ENCODE measurements at places on chromosomes 5 and 9. TPM values are rescaled to one million over a fixed set of nuclear protein-coding genes. Genes with fewer than 3 reads are reported as not detected.

DNA sequence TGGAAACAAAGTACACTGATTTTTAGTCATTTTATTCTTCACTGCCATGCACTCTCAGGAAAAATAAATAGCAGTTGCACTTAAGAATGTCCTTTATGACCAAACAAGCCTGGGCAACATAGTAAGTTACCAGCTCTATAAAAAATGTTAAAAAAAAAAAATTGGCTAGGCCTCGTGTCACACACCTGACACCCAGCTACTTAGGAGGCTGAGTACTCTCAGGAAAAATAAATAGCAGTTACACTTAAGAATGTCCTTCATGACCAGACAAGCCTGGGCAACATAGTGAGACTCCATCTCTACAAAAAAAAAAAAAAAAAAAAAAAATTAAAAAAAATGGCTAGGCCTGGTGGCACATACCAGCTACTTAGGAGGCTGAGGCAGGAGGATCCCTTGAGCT, 304.6 kb downstream of the SLCO4C1 start:
- H3K27me3 ChIP-seq: no peaks in the 10 kb centered on the region
- no peak for DNase-seq
- H3K4me1 ChIP-seq: no peaks in the 10 kb centered on the region
- H3K4me3 ChIP-seq: no peak overlapping the region

Gene TAF11L12
- not detected for total RNA-seq

- no peak overlapping the region for H3K4me3 ChIP-seq
- H3K27ac ChIP-seq: no peak overlapping the region
- DNase-seq: peak; percentile 28
- H3K4me1 ChIP-seq: no peaks in the 10 kb centered on the region
- no peaks in the 10 kb centered on the region for H3K36me3 ChIP-seq
Observed at GRCh38 chr5:180105827-180106312, 34.3 kb upstream of the RNF130 start.

GRCh38 chr9:110183208-110184145, 24.5 kb downstream of the C9orf152 start:
- H3K36me3 ChIP-seq: no peaks in the 10 kb centered on the region
- peak; percentile 83 for DNase-seq

DNA sequence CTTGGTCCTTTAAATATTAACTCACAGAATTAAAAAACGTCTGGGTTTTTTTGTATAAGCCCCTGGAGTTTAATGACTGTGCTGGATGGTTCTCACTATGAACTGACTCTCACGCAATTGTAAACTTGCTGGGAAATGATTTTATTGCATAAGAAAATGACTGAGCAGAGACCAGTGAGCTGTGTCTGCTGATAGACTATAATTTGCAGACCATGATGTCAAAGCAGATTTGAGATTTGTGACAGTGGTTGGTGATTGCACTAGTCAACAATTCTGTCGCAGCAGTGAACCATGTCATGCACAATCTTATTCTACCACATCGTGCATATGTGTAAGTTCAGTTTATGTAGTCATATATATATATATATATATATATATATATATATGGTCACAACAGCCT, 85.7 kb upstream of the C9orf72 start:
- H3K4me1 ChIP-seq: no peaks in the 10 kb centered on the region
- H3K36me3 ChIP-seq: no peaks in the 10 kb centered on the region
- H3K27me3 ChIP-seq: no peaks in the 10 kb centered on the region
- H3K4me3 ChIP-seq: no peak overlapping the region

- H3K36me3 ChIP-seq: no peaks in the 10 kb centered on the region
- H3K4me3 ChIP-seq: no peak overlapping the region
- H3K27ac ChIP-seq: no peak overlapping the region
Observed at GRCh38 chr5:111453295-111453694, 59.0 kb downstream of the STARD4 start.

Gene CD180
- total RNA-seq: not detected

DNA sequence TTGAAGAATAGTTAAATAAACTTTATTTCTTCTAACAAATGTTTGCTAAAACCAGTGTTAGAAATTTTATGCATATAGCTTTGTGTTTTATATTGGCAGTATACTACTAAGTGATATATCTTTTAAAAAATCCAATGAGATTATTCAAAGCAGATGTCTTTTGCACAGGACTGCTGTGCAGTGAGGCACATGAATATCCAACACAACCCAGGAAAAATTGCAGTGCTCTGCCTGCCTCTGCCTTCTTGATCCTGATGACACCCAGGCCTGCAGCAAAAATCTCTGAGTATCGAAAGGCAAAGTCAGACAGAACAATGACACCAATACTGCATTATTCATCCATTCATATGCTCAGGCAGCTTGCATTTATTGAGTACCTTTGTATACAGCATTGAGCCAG, 1076.5 kb upstream of the ARRDC3 start:
- DNase-seq: no peak
- H3K4me3 ChIP-seq: no peak overlapping the region
- H3K27ac ChIP-seq: no peak overlapping the region
- no peaks in the 10 kb centered on the region for H3K36me3 ChIP-seq
- no peaks in the 10 kb centered on the region for H3K27me3 ChIP-seq

Gene RNF183
- total RNA-seq: not detected

GRCh38 chr9:115104908-115105307, 13.0 kb downstream of the TNC start:
- H3K36me3 ChIP-seq: no peaks in the 10 kb centered on the region
- H3K4me1 ChIP-seq: peaks cover 15% of the 10 kb centered on the region
- H3K4me3 ChIP-seq: no peak overlapping the region
- peak; percentile 92 for DNase-seq
- no peak overlapping the region for H3K27ac ChIP-seq

Gene OR1J2
- total RNA-seq: 0.33 TPM

Gene SHB
- total RNA-seq: 13.9 TPM

DNA sequence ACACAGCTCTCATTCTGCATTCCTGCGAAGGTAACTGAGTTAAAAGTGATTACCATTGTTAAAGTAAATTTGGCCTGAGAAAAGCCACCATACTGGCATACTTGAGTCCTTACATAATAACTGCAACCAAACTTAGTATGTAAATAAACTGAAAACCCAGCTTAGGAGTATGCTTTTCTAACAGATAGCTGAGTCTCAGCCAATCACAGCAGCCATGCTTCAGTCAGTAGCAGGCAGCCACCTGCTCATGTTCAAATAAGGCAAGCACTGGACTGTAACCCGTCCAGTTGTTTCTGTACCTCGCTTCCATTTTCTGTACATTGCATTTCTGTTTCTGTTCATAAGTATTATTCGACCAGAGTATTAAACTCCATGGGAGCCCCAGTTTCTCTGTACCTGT, 58.6 kb downstream of the GCNT4 start:
- no peaks in the 10 kb centered on the region for H3K4me1 ChIP-seq
- no peaks in the 10 kb centered on the region for H3K36me3 ChIP-seq
- H3K4me3 ChIP-seq: no peak overlapping the region
- DNase-seq: no peak

DNA sequence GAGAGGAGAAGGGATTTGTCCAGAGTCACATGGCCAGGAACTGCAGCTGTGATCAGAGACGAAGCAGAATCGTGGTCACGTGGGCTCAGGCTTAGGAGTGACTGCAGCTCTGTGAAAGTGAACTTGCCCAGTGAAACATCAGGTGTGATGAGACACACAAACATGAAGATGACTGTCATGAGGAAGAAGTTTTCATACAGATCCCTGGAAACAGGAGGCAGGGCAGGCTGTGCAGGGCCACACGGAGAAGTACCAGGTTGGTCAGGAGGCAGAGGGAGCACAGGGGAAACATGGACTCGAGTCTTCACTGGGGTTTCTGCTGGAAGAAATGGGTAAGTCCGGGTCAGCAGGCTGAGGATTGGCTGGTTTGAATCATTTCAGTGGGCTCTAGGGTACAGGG, 64.1 kb downstream of the BARX1 start:
- no peak overlapping the region for H3K4me3 ChIP-seq
- no peak overlapping the region for H3K27ac ChIP-seq
- H3K27me3 ChIP-seq: no peaks in the 10 kb centered on the region
- H3K36me3 ChIP-seq: no peaks in the 10 kb centered on the region
- DNase-seq: no peak
- H3K4me1 ChIP-seq: no peaks in the 10 kb centered on the region

Gene PRRX2
- 4.6 TPM for total RNA-seq

- DNase-seq: peak; percentile 14
- no peaks in the 10 kb centered on the region for H3K27me3 ChIP-seq
- no peak overlapping the region for H3K27ac ChIP-seq
- no peaks in the 10 kb centered on the region for H3K4me1 ChIP-seq
Observed at GRCh38 chr9:13205824-13206223, 73.7 kb downstream of the MPDZ start.

GRCh38 chr9:133880851-133881661, 111.1 kb downstream of the VAV2 start:
- DNase-seq: no peak
- no peaks in the 10 kb centered on the region for H3K36me3 ChIP-seq
- H3K4me1 ChIP-seq: no peaks in the 10 kb centered on the region
- no peak overlapping the region for H3K27ac ChIP-seq
- H3K27me3 ChIP-seq: no peaks in the 10 kb centered on the region

DNA sequence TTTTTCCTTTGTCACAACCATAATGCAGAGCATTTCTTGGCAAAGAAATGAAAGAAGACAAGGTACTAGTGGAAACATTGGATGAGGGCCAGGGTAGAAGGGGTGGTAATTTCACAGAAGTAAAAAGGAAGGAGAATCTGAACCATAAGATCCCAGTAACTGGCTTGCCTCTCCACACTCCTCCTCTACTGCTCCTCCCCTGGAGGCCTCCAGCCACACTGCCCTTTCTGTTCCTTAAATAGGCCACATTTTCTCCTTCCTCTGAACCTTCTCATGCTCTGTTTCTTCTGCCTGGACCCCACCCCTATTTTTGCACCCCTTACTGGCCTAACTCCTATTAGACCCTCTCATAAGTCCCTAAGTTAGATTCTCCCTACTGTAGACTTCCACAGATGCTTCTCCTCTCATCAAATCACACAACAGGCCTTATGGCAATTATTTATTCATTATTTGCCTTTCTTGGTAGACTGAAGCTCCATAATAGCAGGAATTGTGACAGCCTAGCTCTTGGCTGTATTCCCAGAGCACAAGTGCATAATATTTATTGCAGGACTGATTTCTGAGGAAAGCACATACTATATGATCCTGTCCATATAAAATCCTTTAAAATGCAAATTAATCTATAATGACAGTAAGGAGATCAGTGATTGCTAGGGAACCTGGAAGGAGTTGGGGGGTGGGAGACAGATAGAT, 31.3 kb upstream of the GRIA1 start:
- H3K4me3 ChIP-seq: no peak overlapping the region
- H3K27me3 ChIP-seq: no peaks in the 10 kb centered on the region
- no peaks in the 10 kb centered on the region for H3K36me3 ChIP-seq

DNA sequence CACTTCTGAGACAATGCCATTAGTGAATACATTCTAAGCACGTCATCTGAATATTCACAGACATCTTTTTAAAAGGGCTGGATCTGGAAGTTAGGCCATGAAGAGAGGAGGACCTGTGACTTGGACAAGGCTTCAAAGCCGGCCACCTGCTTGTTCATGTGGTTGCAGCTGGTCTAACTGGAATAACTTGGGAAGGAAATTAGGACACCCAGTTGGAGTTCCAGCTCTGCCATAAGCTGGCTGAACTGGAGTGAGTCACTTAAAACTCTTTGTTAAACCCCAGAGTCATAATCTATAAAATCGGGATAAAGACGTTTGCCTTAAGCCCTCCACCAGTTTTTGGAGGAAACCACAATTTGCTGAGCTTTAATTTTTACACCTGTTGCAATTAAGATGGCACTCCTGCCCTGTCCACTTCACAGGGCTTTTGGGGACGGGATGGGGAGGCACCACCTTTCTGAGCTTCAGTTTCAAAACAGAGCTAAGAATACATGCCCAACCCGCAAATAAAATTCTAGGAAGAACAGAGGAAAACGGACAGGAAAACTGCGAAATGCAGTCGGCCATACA, 536 bp upstream of the STX17 start:
- no peak for DNase-seq
- no peaks in the 10 kb centered on the region for H3K4me1 ChIP-seq
- H3K27ac ChIP-seq: no peak overlapping the region
- no peaks in the 10 kb centered on the region for H3K27me3 ChIP-seq
- peak overlapping the region; percentile 77 for H3K4me3 ChIP-seq

Gene AFAP1L1
- 9.5 TPM for total RNA-seq

DNA sequence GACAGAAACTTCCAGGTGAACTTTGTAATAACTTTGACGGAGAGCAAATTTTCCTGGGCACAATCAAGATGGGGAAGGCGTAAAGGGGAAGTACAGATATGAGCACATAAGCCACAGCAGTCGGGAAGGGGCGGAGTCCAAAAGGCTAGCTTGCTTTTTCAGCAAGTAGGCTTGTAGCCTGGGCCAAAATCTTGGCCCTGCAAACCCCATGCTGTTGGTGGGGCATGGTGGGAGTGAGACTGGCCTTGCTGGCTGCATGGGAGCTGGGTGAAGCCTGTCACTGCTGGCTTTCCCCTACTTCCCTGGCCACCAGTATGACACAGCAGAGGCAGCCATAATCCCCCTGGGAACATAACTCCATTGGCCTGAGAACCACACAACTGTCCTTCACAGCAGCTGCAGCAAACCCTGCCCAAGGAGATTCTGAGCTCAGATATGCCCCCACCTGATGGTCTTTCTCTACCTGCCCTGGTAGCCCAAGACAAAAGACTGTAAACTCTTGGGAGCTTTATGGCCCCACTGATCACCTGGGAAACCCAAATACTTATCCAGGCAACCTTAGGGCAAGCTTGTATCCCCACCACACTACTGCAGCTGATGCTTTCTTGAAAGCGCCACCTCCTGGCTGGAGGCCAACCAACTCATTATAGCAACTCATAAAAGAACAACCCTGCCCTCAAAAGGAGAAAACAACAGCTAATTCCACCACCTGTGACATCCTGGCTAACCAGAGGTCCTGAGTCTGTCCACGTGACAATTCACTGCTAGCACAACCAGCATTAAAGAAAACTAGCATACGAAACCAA, 24.0 kb downstream of the DCTN4 start:
- H3K27ac ChIP-seq: no peak overlapping the region
- no peak for DNase-seq
- no peaks in the 10 kb centered on the region for H3K4me1 ChIP-seq
- H3K4me3 ChIP-seq: no peak overlapping the region

Gene LOX
- 33.4 TPM for total RNA-seq

Gene PKD2L2
- 0.26 TPM for total RNA-seq

GRCh38 chr5:170501931-170502330, 1.9 kb upstream of the KCNIP1 start:
- H3K27me3 ChIP-seq: no peaks in the 10 kb centered on the region
- H3K4me3 ChIP-seq: no peak overlapping the region
- no peaks in the 10 kb centered on the region for H3K4me1 ChIP-seq
- no peaks in the 10 kb centered on the region for H3K36me3 ChIP-seq

GRCh38 chr5:54884195-54884536, 101.2 kb downstream of the ESM1 start:
- DNase-seq: no peak
- H3K4me3 ChIP-seq: no peak overlapping the region
- H3K27ac ChIP-seq: no peak overlapping the region
- H3K36me3 ChIP-seq: no peaks in the 10 kb centered on the region
- peaks cover 2% of the 10 kb centered on the region for H3K27me3 ChIP-seq

Data from fibroblast of lung (primary cell).